ENCODE measurements at places on chromosomes 1 and 21.

DNA sequence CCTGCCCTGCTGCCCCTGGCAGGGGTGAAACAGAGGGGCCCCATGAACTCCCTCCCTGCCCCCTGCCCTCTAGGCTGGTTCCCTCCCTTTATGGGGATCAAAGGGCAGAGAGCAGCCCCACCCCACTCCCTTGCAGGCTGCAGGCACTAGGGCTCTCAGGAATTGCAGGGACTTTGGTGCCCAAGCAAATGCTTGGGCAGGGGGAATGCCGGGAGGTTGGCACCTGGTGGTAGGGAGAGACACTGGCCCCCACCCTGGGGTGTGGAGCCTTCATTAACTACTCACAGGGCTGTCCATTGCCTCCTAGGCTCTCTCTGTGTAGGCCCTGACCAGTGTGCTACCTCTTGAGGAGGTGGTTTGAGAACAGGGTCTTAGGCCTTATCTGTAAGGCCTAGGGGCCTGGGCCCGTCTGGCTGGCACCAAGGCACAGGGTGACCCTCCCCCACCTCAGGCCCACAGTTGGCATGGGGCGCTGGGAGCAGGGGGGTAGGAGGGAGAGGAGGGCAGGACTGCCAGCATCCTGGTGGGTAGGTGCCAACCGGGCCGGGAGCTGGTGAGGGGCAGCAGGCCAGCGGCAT is 4.7 kb downstream of the ZBTB7B start:
- no peak for DNase-seq

- DNase-seq: no peak
These were observed 23.7 kb upstream of the HFM1 start for GRCh38 chr1:91428182-91428798.

DNA sequence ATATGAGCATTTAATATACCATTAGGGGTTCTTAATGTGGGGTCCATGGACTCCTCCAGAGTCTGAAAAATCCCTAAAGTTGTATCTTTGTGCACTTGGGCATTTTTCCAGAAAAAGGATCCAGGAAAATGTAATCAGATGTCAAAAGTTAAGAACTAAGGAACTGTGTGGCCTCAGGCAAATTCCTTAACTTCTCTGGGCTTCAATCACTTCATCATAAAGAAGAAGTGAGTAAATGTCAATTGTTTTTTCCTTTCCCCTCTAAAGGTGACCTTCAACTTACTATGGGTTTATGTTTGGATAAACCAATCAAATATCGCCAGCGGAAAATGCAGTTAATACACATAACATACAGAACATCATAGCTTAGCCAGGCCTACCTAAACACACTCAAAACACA is 2.5 kb downstream of the MAD2L2 start:
- no peak for DNase-seq

DNA sequence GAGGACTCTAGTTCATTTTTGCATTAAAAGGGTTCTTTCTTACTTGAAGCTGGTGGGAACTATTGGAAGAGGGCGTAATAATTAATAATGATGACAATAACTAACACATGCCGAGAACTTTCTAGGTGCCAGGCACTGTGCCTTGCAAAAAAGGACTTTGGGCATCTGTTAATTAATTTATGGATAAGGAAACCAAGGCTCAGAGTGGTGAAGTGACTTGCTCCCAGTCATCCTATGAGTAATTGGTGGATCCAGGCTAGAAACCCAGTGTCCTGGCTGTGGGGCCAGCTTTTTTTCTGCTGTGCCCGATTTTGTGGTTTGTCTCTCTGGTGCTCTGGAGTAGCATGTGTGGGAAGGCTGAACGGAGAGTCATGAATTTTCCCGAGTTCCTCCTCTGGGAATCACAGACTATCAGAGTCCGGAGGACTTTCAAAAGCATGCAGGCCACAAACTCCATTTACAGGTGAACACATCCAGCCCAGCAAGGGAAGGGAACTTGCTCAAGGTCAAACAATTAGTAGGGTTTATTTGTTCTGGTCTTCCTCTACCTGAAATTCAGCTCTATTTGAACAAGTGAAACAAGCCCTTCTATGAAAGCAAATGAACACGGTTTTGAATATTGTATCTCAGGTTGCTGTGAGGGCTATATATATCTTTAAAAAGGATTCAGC is 23.4 kb downstream of the ROR1 start:
- DNase-seq: no peak

DNA sequence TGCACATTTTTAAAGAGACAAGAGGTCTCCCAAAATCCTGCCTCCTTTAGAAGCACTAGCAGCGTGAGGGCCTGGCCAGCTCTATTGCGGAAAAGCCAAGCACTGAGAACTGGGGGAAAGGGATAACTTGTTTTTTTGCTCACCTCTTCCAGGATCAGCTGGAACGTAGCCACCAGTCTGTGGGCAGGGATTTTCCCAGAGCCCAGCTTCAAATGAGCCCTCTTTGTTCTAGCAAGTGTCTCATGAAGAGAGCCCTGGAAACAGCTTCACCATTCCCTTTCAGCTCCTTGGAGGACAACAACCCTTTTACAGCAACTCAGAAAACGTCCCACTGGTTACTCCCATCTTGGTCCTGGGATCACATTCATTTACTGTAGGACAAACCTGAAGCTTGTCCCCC is 195.4 kb downstream of the LMX1A start:
- DNase-seq: no peak

GRCh38 chr1:75134647-75135572 is 722 bp downstream of the LHX8 start:
- DNase-seq: no peak
